Left colon (tissue), 2 donors: ENCODE measurements at places on chromosomes 4 and X.

DNA sequence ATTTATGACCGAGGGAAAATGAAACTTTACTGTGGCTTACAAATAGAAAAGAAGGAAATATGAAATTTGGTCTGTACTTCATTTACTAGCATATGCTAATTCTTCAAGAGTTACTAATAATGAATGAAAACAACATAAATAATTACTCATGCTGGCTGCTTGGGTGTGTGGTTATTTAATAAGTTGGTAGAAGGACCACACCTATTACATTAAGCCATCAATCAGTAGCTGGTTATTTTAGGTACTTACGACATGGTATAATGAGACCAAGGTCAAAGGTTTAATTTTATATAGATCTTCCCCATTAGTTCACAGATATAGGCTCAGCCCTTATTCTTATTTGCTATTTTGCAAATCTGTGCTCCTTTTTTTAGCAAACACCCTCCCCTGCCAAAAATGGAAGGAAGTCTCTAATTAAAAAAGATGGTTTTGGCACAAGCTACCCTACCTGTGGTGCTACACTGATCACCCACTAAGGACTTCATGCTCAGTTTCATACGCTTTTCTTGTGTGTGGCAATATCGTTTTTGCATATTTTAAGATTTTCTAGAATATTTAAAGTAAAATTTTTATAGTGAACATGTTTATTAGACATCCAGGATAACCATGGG is 14.1 kb downstream of the TMPRSS11D start:
- DNase-seq: no peak

GRCh38 chr4:149914119-149915115 is 98.8 kb upstream of the IQCM start:
- DNase-seq: peak; percentile 58

- no peak for DNase-seq
These were observed 47.4 kb downstream of the NRK start for GRCh38 chrX:105869701-105870100.

DNA sequence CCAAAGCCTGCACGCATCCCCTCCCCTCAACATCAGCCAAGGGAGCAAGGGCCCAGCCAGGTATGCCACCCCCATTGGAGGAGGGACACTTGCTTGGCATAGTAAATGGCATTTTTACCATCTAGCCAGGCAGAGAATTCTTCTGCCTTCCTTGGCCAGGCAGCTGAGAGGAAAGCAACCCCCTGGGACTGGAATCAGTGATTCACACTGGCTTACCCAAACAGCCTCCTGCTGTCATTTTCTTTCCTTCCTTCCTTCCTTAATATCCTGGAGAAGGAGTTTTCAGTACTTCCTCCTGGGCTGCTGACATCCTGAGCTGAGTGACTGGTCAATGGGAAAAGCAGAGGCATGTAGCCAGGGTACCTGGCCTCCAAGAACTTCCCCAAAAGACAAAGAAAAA is 28.6 kb upstream of the KIAA1210 start:
- DNase-seq: no peak

GRCh38 chrX:100247826-100248225 is 162.2 kb downstream of the PCDH19 start:
- no peak for DNase-seq

- no peak for DNase-seq
These were observed 3.5 kb upstream of the TAB3 start for GRCh38 chrX:30892591-30892990.

- no peak for DNase-seq
These were observed 591.7 kb downstream of the CCSER1 start for GRCh38 chr4:90718931-90719330.

GRCh38 chr4:113452868-113453620 is 308.5 kb downstream of the CAMK2D start:
- DNase-seq: no peak

- DNase-seq: no peak
These were observed 21.3 kb upstream of the MXD4 start for GRCh38 chr4:2283199-2283711.

GRCh38 chr4:126853715-126854114 is 779.0 kb upstream of the INTU start:
- DNase-seq: no peak

GRCh38 chrX:66900886-66901285 is 262.0 kb upstream of the EDA2R start:
- DNase-seq: no peak

GRCh38 chr4:178347111-178347510 is 904.9 kb upstream of the AGA start:
- no peak for DNase-seq

GRCh38 chr4:54276641-54277430 is 47.7 kb downstream of the PDGFRA start:
- DNase-seq: no peak

DNA sequence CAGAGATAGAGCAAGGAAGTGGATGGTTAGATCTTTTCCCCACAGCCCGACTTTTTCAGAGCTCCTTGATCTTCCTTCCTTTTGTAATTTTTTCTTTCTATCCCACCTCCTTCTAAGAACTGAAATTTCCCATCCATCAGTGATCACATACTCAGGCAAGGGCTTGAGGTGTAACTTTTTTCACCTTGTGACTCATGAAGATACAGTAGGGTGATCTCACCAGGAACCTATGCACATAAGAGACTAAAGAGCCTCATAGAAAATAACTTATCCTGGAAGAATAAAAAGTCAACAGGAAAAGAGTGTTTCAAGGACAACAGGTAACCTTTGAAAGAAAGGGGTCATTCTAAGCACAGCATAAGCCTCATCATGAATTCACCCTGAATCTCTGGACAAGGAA is 131.2 kb upstream of the HCCS start:
- DNase-seq: no peak

DNA sequence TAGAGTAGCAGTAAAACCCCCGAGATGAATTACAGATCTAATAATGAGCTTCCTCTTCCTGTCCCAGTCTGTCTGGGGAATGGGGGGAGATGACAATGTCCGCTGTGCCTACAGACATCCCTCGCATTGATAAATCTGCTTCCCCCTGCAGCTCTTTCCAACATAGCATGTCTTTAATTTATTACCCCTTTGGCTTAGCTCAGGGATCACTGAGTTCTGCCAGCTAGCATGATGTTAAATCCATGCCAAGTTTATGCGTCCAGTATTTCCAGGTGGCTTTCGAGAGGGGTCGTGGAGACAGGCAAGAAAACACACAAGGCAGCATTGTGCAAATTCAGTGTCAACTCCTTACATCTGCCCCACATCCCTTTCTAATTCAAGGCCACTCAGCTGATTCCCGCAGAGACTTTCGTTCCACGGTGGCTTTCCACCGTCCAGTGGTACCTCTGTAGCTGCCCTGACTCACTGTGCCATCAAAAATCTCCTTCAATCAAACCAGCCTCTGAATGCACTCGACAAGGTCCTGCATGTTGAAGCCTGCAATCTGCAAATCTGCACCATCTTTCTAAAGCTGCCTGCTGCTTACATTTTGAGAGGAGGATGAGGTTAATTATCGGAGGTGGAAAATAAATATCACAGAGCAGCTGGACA is 75.1 kb downstream of the MXRA5 start:
- DNase-seq: no peak

DNA sequence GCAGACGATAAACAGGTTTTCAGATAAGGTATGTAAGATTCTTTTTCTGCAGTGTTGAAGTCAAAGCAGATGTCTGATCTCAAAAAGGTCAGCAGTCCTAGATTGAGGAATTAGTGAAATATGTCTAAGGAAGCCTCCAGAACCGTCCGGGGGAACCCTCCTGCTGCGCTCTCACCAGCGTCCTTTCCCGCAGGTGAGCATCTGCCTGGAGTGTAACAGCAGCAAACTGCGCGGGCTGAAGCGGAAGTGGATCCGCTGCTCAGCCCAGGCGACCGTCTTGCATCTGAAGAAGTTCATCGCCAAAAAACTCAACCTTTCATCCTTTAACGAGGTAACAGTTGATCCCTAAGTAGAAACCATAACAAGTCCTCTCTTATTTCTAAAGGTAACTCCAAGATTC is 55.5 kb downstream of the PCGF3 start:
- no peak for DNase-seq

DNA sequence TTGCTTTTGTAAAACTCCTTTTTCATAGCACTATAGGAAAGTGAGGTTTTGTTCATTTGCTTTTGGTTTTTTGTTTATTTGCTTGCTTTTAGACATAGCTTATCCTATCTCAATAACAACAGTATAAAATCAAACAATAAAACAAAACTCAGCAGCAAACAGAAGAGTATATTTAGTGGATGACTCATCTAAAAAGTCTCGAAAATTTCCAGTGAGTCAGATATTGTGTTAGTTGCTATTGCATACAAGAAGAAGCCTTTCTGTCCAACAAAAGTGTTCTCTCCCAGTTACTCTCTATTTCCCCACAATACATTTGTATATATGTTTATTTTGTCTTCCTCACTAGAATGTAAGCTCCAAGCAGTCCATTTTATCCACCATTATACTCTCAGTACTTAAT is 36.0 kb upstream of the NPNT start:
- no peak for DNase-seq

GRCh38 chrX:79161655-79162054 is 17.2 kb downstream of the GPR174 start:
- DNase-seq: no peak

- no peak for DNase-seq
These were observed 108.3 kb downstream of the AFAP1 start for GRCh38 chr4:7831330-7831729.

DNA sequence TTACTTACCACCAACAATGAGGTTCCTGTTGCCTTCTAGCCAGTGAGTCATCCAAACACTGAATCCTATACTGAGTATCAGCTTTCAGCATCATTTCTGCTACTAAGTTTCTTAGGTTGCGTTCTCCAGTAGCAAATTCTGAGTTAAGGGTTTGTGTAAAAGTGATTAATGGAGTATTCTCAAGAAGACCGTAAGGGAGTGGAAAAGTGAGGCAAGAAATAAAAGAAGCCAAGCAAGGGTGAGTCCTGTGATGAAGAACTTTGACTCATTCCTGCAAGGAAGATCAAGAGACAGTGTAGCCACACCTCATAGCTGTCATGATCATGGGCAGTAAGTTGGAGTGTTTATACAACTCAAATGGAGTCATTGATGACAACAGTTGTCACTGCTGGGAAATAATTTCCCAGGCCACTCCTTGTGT is 446.2 kb downstream of the RAPGEF2 start:
- no peak for DNase-seq

DNA sequence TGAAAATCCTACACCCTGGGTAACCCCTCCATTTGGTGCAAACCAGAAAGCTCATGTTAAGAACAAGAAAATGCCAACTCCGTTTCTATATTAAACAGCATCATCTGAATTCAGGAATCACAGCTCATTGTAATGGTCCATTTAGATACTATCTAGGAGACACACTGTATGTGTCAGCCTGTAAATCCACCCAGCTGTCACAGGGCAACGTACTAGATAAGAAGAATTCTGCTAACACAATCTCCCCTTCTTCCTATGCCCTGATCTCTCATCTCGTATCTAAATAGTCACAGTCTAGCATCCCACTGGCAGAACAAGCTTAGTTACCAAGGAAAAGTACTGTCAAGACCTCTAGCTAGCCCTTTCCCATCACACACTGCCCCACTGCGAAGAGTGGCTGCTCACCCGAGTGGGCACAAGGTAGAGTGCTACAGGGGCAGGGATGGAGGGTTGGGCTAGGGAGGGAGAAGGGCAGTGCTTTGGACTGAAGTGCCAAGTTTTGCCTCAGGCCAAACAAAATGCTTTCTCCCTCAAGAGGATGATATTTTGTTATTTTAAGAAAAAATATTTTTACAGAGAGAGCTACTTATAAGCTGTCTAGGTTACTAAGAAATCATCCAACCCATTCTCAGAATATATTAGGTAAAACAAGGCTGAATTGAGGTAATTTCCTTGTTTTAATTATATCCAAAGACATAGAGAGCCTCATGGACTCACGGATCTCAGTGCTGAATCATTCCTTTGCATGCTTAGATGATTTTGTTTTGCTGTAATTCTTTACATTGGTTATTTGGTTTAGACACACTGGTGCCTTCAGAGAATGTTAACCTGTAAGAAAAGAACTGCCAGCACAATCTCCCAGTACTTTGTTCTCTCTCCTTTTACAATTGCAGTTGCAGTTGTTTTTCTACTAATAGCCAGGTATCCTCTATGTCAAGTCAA is 196.6 kb downstream of the PRDM5 start:
- no peak for DNase-seq

GRCh38 chr4:189850239-189850856 is 90.3 kb upstream of the FRG1 start:
- DNase-seq: no peak

GRCh38 chr4:154039435-154040343 is 250.8 kb upstream of the SFRP2 start:
- no peak for DNase-seq

DNA sequence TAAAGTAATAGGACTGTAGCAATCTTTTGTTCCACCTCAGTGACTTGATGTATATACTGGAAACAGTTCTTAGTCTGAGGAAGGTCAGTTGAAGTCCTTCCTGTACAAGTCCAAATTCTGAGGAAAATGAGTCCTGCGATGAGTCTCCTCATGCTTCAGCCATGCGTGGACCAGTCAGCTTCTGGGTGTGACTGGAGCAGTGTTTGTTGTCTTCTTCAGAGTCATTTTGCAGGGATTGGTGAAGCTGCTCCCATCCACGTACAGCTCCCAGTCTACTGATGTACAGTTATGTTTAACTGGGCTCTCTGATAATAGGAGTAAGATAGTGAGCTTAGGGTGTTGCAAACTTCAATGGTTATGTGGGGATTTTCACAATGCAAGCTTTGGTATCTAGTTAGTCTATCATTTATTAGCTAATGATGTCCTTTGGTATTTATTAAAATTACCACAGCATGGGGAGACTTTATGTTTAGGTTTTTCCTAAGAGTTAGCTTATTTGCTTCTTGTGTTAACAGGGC is 3.4 kb downstream of the UGT2B17 start:
- peak; percentile 34 for DNase-seq
